ENCODE measurements at places on chromosomes 5 and 9. TPM values are rescaled to one million over a fixed set of nuclear protein-coding genes. Genes with fewer than 3 reads are reported as not detected.

Gene FSD1L
- total RNA-seq = 138 TPM

Gene SLC25A2
- not detected for total RNA-seq

Gene LCN15
- total RNA-seq = not detected

Gene KDM4C
- 43.2 TPM for total RNA-seq

Gene FOXD4L3
- not detected for total RNA-seq

Gene ESM1
- total RNA-seq = not detected

Gene PCDHGA12
- total RNA-seq = 3.7 TPM

Gene RECK
- total RNA-seq = 7.3 TPM

Gene DIRAS2
- 55.4 TPM for total RNA-seq

Gene ANKRD55
- 2.0 TPM for total RNA-seq

Gene EXD3
- 12.6 TPM for total RNA-seq

Gene RAD1
- total RNA-seq = 44.0 TPM

Gene GALNT12
- total RNA-seq = 0.82 TPM

Gene SLCO4C1
- total RNA-seq = 0.82 TPM

Gene GOLGA2
- total RNA-seq = 40.4 TPM

Gene INSYN2B
- 0.82 TPM for total RNA-seq

Gene PCDHGA6
- total RNA-seq = 9.0 TPM

Gene SPARC
- total RNA-seq = 74.6 TPM

Gene TAF7
- total RNA-seq = 119 TPM

Gene BAG1
- 26.1 TPM for total RNA-seq

Gene NPR3
- total RNA-seq = 19.2 TPM

Gene SPINK4
- not detected for total RNA-seq

Gene PCDHA8
- 8.2 TPM for total RNA-seq

Gene ASPN
- total RNA-seq = 5.3 TPM

Gene PTPRD
- 191 TPM for total RNA-seq

Gene GRAMD2B
- 6.5 TPM for total RNA-seq

Gene GLRA1
- total RNA-seq = under 0.01 TPM

Gene CARTPT
- total RNA-seq = 2.9 TPM

Gene RAPGEF1
- 28.1 TPM for total RNA-seq

Gene NTNG2
- total RNA-seq = 16.3 TPM

Gene OCLN
- total RNA-seq = 3.7 TPM

Gene TEX48
- not detected for total RNA-seq

Gene TCOF1
- total RNA-seq = 9.4 TPM

Gene IFNA1
- total RNA-seq = not detected

Gene C9orf50
- not detected for total RNA-seq

Gene ANKS6
- total RNA-seq = 2.4 TPM

Gene UGT3A1
- not detected for total RNA-seq

Gene ATG12
- total RNA-seq = 69.3 TPM

Gene HRH2
- 3.3 TPM for total RNA-seq

Gene PDCD1LG2
- total RNA-seq = 0.41 TPM

Gene MROH2B
- not detected for total RNA-seq

Gene PCDHB13
- total RNA-seq = 6.1 TPM
